ENCODE measurements at places on chromosomes 1 and 21.

GRCh38 chr1:156497078-156497742, 3.4 kb downstream of the MEF2D start:
- DNase-seq = peak; percentile 69

- DNase-seq = no peak
Observed at GRCh38 chr1:31772669-31773248, 8.6 kb upstream of the ADGRB2 start.

DNA sequence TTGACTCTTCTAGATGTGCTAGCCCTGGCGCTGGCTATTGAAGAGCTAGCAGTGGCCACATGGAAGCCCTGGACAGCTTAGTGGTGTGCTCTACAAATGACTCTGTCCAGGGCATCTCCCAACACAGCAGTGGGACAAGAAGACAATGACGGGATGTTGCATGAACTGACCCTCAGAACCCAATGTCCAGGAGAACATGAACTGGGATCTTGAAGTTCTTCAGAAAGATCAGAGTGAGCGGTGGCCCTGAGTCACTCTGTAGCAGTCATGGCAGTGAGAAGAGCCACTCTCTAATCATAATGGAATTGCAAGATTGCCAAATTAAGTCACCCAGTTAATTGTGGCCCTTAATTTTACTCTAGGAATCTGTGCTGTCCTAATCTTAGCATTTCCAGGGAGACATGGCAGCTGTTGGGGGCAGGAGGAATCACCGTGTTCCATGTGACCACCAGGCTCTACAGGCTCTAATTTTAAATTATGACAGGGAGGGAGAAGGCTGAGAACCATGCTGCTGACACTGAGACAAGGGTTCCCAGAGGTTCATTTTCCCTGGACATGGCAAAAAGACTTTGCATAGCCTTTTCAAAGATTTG, 10.2 kb upstream of the OBSCN start:
- DNase-seq = no peak

DNA sequence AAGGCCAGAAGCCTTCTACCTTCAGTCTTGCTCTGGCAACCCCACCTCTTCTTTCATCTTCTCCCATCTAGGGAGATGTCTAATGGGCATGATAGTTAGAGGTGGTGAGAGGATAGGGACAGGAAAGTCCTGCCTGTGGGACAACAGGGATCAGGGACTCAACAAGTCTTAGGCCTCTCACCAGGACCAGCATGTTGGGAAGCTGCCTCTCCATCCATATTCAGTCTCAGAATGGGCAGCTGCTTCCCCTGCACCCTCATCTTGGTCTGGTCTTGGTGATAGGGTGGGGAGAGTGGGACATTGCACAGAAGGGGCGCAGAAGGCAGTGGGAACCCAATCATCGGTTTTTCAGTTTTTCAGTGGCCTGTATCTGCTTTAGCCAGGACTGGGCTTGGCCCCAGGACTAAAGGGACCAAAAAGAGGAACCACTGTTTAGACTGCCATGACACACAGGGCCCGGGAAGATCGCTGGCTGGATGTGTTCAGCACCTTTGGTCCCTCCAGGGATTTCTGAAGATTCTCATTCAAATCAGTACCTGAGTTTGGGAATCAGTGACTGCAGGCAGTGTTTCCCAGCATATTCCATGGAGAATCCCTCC, 12.7 kb downstream of the RHEX start:
- no peak for DNase-seq

GRCh38 chr1:24888061-24888970, 41.8 kb downstream of the RUNX3 start:
- DNase-seq = no peak

DNA sequence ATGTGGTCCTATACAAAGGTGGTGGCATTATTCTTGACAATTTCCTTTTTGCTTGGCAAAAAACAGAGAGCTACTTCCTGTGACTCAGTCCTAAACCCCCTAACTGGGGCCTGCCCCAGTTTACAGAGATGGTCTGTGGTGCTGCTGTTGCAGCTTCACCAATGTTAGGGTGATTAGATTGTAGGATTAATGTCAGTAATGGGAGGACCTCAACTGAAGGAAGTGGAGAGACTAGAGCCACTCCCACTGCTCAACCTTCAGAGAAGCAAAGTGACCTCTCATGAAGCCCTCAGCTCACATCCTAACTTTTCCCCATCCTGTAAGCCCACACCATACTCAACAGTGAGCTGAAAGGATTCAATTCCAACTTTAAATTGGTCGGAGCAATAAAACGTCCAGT, 3.6 kb downstream of the S100A6 start:
- no peak for DNase-seq

- peak; percentile 19 for DNase-seq
Observed at GRCh38 chr1:245956225-245956624, 550.9 kb downstream of the SMYD3 start.

DNA sequence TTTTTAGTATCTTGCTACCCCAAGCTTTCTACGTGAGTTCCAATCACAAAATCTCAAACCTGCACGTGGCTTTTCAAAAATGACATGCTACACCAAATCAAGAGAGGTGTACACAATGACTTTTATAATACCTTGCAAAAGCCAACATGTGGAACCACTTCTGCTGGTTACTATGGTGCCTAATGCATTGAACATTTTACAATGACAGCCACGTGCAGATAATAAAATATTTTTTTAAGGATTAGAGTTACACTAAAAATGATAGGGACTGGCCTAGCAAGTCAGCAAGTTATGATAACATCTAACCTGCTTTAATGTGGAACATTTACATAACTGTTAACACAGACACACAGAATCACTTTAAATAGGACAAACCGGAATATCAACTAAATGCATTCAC, 30.2 kb downstream of the EYA3 start:
- DNase-seq = no peak

DNA sequence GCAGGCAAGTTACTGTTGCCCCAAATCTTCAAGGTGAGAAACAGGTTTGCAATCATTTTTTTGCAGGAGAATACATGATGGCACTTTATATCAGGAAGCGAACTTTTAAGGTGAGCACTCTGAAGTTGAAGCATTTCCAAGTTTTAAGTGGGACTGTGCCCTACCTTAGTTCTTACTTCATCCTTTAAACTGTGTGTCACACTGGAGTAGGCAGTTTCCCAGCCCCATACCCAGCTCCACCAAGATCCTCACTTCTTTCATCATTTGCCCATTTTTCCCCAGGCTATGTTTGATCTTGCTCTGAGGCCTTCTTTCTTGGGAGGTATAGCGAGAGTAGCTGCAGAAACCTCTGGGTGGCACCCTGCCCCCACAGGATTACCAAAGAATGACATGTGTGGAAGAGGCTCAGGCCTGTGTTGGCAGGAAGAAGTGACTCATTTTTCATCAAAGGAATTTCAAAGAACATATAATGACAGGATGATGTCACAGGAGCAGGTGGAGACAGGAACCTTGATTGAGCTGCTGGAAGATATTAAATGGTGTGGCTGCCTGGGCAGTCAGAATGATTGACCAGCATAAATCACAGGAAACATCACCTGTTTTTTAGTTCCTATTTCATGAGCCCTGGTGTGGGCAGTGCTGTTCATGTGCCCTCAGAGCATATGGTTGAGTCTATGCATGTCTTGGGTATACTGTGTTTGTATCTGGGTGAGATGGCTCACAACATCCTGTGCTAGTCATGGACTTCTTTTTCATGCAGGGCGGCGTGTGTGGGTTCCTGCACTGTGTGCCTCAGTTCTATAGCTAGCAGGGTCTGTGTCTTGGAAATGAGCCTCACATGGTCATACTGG, 20.8 kb upstream of the MACF1 start:
- DNase-seq = peak; percentile 68

DNA sequence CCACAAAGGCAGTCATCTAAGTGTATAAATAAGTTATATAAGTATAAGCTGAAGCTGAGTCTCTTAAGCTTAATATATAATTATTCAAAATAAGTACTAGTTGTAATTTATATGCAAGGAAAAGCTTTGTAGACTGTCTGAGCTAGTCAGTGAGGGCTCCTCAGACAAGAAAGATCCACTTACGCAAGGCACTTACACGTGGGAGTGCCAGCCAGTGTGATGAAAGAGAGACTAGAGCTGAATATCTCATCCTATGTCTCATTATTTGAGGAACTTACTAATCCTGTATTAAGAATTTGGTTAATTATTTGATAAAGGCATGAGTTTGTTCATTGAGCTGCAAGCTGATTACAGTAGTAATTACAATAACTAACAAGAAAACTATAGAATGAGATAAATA, 146.9 kb downstream of the PDE4B start:
- DNase-seq = no peak

DNA sequence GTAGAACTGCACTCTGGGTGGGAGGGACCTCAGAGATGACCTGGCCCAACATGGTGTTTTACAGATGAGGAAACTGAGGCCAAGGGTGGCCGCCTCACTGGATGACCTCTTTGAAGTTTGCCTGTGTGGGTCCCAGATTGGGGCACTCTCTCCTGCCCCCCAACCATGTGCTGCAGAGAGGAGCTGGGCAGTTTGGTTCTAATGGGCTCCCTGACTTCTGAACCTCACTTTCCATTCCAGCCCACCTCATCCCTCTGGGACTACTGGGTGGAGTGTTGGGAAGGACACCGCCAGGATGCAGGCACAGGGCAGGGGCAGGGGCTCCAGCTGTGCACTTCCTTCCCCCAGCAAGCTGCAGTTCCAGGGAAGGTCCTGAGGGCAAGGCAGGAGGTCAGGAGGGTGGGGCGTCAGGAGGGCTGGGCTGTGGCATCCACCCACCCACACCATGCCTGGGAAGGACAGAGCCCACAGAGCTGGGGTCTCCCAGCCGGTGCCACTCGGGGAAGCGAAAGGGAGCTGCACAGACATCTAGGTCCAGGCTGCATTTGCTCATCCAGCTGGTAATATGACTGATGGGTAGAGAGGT, 10.3 kb upstream of the EPS8L3 start:
- peak; percentile 51 for DNase-seq

- DNase-seq = no peak
Observed at GRCh38 chr21:45172420-45172819, 98.0 kb downstream of the ADARB1 start.

DNA sequence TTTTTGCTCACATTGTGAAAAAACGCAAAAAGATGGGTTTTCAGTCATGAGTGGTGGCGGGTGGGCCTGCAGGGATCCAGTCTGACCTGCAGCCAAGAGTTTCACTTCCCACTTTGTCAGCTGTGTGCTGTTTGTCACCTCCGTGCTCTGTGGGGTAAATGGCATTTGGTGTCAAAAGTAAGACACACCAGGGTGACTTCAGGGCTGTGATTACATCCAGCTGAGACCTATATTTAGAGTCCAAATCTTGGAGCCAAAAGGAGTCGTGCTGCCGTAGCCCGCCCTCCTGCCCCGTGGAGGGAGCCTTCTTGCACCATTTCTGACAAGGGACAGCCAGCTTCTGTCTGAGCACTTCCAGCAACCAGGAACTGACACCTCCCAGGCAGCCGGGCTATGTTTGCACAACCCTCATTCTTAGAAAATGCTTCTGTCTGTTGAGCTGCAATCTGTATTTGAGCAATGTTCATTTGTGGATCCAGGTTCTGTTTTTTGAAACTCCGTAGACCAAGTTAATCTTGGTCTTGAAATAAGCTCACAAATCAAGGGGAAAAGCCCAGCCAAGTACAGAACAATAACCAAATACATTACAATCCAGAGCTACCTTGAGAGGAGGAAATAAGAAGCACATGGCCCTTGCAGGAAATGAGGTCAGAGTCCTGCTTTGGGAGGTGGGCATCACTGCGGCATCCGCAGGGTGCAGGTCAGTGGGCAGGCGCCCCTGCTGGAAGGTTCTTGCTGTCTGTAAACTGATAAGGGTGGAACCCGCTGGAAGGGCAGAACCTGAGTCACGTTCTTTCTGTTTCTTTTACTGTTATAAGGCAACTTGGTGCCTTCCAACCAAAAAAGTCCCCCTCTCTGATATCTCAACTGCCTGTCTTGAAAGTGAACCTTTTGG, 14.4 kb downstream of the ABCG1 start:
- DNase-seq = peak; percentile 80

DNA sequence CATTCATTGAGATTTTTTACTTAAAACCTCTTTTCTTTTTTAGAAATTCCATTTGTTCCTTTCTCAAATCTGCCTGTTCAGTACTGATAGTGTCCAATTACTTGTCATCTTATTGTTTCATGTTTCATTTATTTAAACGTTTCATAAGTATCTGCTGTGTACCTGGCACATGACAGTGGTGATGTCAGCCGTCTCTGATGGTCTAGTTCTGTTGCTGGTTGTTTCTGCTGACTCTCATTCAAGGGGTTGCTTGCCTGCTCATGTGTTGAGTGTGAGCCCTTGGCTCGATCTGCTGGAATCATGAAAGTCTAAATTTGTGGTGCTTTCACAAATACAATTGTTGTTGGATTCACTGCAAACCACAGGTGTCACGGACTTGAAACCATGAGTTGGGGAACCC, 25.5 kb upstream of the C2CD2 start:
- no peak for DNase-seq

- no peak for DNase-seq
Observed at GRCh38 chr1:184649451-184649888, 105.2 kb downstream of the EDEM3 start.

- DNase-seq = no peak
Observed at GRCh38 chr1:84108900-84109578, 35.0 kb upstream of the PRKACB start.

DNA sequence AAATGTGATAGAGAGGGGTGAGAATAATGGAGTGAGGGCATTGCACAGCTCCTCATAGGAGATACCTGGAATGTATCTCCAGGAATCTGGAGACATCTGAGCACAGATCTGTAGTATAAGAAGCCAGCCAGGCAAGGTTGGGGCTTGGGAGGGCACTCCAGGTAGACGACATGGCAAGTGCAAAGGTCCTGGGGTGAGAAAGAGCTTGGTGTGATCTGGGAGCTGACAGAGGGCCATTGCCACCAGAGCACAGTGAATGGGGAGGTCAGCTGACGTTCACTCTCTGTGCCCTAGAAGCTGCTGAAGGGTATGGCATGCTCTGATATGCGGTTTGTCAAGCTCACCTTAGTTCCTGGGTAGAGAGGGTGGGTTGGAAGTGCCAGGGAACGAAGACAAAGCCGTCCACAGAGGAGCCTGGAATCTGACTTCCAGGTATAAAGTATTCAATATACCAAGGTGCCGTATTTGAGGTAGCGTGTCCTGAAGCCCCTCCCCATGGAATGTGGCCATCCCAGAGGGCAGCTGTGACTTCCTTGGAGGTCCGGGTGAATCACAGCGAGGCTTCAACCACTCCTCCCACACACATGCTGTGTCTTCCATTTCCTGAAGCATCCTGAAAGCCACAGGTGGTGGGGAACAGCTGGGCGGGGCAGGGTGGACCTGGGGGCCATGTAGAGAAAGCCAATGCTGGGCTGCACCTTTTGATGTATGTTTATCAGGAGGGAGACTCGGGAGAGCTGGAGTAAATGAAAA, 182.7 kb upstream of the KLHDC7A start:
- no peak for DNase-seq

GRCh38 chr1:204495078-204495753, 611 bp upstream of the PIK3C2B start:
- no peak for DNase-seq

GRCh38 chr1:157178490-157178889, 40.3 kb upstream of the ETV3 start:
- DNase-seq = no peak

- no peak for DNase-seq
Observed at GRCh38 chr1:192080684-192081083, 77.6 kb upstream of the RGS18 start.
